ENCODE measurements at places on chromosomes 13 and 19.

GRCh38 chr19:15025217-15025616 lies 24.1 kb upstream of the CASP14 start:
- DNase-seq, result no peak

DNA sequence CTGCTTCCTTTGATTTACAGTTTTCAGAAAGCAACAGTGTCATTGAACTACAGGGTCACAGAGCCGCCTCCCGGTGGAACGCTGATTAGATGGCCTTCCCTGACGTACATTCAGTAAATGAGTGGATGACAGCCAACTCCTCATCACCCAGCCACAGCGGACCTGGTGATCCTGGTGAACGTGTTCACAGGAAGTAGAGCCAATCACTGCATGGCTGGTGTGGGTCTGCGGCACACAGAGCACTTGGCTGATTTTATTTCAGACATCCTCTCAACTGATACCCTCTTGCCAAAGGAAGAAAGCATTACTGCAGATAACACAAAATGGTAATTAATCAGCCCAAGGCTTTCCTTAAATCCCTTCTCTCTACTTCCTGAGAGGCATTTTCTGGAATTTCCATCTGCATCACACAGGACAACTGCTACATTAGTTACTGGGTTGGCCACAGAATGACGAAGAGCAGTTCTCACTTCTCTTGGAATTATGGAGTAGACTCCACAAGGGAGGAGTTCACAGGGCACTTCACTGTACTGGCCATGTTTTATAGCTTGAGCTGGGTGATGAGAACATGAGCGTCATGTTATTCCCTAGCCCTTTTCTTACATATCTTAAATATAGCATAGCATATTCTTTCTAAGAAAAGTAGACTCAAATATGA lies 84.0 kb upstream of the SLC7A1 start:
- peak; percentile 54 for DNase-seq

DNA sequence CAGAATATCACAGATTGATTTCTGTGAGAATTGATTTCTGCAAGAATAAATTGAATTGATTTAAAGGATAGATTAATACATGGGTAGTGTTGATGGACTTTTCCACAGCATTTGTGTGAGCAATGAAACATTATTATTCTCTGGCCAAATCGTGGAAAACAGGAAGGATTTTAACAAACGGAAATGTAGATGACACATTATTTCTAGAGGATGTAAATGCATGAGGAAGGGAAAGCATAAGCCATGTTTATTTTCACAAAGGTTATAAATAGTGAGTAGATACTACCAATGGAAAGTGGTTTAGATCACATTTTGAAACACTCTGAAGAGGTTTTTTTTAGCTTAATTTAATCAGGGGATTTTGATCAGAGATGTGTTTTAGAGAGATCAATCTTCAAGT lies 1534.6 kb upstream of the MIR17HG start:
- no peak for DNase-seq

DNA sequence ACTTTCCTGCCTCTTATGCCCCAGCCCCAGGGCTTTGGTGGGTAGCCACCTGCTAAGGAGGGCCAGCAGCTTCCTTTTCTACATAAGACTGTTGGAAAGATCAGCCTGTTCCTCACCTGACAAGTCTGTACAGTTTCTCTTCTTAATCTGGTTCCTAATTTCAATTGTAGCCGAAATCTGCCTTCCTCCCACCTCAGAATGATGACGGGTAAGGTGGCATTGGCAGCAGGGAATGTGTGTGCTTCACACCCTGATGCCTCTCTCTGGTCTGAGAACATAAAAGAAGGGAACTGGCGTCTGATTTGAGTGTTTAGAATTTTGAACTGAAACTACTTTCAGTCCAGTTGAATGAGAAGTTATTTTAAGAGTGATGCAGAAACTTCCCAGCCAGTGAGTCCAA lies 16.0 kb downstream of the MAU2 start:
- DNase-seq, result no peak

DNA sequence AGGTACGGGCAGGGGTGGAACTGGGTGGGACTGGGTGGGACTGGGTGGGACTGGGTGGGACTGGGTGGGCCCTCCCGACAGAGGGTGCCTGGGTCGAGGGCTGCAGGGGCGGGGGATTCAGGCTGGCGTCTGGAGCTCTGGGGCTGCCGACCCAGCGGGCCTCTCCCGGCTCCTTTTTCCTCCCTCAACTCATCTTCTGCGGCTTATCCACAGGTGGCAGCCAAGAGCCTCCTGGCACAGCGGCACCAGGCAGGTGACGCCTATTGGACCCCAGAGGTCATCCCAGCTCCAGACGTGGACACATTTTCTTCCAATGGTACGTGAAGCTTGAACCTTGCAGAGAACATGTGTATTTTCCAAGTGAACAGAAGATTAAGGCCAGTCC lies 533 bp downstream of the ZNF544 start:
- no peak for DNase-seq

DNA sequence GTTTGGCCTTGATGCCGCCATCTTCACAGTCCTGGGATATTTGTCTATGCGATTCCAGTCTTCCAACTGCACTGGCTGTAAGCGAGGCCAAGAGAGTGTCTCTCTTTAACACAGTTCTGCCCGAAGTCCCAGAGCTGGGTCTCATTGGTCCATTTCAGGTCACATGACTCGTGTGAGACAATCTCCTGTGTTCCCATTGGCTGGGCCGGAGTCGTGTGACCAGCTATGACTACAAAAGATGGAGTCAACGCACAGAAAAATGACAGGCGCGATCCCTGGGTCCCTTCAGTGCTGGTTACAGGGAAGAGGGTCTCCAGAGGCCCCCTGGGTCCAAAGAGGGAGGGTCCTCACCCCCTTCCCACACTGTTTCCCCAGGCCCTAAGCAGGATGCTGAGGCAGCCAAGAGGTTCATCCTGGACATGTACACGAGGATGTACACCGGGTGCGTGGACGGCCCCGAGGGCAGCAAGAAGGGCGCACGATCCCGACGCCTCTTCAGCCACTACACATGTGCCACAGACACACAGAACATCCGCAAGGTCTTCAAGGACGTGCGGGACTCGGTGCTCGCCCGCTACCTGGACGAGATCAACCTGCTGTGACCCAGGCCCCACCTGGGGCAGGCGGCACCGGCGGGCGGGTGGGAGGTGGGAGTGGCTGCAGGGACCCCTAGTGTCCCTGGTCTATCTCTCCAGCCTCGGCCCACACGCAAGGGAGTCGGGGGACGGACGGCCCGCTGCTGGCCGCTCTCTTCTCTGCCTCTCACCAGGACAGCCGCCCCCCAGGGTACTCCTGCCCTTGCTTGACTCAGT lies 15.9 kb upstream of the S1PR4 start:
- no peak for DNase-seq

DNA sequence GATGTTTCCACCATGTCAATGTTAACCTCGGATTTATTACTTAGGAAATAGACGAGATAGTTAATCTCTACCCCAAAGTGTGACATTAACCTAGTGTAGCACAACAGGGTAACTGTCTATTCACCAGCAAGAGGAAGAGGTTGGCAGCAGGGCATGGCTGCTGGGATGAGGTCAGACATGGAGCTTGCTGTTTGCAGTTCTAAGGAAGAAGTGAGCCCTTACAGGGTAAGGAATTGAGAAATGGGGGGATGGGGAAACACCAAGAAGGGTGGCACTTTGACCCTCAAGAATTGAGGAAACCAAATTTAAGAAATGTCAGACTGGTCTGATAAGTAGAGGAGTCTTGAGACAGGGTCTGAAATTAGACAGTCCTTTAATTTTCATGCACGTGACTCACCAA lies 62.4 kb downstream of the MBD3L2B start:
- DNase-seq, result no peak

- DNase-seq, result no peak
Observed at GRCh38 chr19:58118979-58119733, 21.1 kb upstream of the ZSCAN18 start.

GRCh38 chr13:74707291-74707690 lies 573.1 kb upstream of the KLF12 start:
- DNase-seq, result no peak

DNA sequence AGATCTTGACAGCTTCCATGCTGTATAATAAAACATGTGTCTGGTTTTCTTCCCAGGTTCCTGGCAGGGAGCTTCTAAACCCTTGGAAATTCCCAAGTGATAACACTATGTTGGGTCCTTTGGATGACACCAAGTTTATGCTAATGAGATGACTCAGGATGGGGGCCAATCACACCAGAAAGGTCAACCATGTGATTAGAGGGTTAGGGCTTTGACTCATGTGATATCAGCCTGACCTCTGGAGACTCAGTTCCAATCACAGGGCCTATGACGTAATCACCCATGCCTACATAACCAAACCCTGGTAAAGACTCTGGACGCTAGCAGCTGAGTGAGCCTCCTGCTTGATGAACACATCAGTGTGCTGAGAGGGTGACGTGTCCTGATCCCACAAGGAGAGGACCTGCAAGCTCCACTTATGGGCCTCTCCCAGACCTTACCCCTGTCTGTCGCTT lies 203.6 kb downstream of the DCLK1 start:
- no peak for DNase-seq

DNA sequence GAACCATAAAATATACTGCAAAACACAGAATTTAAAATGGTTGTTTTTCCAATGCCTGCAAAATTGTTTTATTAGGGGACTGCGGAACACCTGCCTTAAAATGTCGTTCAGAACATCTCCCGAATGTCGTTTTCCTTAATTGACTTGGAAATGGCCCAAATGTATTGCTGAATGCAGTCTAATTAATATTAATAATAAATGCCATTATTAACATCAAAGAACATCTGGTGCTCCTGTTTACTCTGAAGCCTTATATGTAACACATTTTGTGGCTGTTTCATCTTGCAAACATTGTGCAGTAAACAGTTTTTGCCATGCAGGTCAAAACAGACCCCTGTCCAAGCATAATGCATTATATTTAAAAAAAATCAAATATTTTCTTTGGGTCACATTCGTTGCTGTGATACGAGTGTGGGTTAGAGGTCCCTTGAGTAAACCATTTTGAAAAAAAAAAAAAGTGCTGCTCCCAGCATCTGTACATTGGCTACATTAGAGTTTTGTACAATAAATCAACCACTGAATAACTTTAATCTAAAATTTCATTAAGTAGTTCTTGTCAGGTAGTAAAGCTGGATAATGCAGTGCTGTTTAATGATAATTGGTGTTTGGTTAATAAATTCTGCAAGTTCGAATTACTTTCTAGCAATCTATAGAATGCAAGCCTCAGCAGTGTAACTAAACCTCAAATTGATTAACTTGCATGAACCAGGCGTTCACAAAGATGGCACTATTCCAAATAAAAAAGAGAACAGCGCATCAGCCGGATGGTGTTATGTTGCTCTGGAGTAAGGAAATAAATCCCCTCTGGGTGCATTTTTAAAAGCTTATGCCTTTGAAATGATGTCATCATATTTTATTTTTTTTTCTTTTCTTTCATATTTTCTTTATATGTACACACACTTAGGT lies 140.2 kb downstream of the ZNF536 start:
- peak; percentile 98 for DNase-seq

DNA sequence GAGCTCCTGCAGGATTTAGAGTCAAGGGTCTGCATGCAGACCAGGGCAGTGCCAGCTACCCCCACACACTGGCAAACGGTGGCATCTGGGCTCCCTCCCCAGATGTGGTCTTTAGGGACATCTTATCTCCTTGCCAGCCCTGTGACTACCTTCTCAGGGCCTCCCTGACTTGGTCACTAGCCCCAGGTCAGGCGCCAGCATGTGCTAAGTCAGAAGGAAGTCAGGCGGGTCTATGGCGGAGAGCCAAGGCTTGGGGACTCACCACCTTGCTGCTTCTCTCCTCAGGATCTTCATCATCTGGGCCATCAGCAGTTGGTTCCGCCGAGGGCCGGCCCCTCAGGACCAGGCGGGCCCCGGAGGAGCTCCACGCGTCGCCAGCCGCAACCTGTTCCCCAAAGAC lies 17.6 kb downstream of the CLPTM1 start:
- DNase-seq, result no peak

DNA sequence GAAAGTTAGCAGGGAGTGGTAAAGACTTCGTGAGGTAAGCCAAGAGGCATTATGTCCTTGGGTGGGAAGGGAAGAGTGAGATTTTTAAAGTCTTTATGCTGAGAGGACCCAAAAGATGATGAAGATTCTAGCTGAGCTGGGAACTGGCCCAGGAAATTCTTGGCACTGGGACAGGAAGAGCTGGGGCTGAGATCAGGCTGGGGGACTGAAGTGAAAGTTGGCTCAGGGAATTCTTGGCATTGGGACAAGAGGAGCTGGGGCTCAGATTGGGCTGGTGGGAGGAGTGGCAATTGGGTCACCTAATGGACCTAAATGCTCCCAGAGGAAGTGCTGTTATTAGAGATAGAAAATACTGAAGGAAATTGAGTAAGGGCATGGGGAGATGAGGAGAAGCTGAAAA lies 8.8 kb downstream of the SCEL start:
- no peak for DNase-seq

GRCh38 chr13:34155931-34156607 lies 338.1 kb downstream of the RFC3 start:
- no peak for DNase-seq

DNA sequence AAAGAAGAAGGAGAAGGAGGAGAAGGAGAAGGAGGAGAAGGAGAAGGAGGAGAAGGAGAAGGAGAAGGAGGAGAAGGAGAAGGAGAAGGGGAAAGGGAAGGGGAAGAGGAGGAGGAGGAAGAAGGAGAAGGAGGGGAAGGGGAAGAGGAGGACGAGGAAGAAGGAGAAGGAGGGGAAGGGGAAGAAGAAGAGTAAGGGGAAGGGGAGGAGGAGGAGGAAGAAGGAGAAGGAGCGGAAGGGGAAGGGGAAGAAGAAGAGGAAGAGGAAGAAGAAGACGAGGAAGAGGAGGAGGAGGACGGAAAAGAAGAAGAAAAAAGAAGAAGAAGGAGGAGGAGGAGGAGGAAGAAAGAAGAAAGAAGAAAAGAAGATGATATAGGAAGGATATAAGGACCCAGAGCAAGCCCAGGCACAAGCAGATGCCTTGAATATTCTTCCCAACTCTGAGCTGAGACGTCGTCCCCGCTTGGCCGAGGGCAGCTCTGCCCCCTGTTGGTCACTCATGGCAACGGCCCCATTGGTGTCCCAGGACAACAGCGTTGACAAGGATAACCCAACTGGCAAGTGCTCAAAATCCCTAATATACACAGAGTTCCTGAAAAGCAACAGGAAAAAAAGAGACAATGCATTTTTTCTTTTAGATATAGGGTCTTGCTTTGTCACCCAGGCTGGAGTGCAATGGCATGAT lies 30.6 kb upstream of the IGSF23 start:
- DNase-seq, result no peak

DNA sequence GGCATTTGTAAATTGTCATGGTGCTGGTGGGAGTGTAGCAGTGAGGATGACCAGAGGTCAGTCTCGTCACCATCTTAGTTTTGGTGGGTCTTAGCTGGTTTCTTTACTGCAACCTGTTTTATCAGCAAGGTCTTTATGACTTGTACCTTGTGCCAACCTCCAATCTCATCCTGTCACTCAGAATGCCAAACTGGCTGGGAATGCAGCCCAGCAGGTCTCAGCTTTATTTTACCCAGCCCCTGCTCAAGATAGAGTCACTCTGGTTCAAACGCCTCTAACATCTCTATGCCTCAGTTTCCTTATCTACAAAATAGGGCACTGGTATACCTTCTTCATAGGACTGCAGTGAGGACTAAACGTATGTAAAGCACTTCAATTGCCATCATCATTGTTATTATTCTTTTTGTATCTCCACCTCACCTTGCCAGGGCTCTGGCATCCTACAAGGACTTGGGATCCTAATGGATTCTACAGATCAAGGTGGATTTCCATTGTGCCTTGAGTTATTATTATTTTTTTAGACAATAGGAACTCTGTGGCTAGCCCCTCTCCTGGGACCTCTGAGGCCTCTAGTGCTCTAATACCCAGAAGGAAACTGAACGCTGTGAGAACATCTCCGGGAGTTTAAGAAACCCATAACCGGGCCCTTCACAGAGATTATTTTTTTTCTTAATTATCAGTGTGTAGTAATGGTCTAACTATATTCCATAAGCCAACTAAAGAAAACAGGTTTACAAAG lies 69.0 kb upstream of the RGCC start:
- no peak for DNase-seq

- DNase-seq, result no peak
Observed at GRCh38 chr13:49464085-49464484, 20.0 kb downstream of the SETDB2 start.
